ENCODE measurements at places on chromosomes 2 and 18.

DNA sequence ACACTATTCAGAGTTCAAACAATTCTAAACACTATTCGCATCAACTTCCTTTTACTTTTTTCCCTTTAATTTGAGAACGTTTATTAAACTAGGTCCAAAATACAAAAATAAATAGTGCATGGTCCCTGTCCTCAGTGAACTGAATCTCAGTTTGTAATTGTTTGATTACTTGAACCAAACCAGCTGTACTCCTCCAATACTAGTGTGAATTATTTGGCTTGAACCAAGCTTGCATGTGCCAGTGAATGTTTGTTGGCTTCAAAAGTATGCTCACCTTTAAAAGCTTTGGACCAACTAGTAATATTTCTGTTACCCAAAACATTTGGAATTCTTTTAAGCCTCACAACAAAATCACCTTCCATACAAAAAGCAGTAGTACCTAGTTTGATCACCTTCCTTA, 15.5 kb downstream of the CCNT2 start:
- no peak for DNase-seq

- no peak for DNase-seq
Measured at GRCh38 chr2:27728081-27728858, 43.2 kb upstream of the MRPL33 start.

- DNase-seq: peak; percentile 39
Measured at GRCh38 chr2:100038011-100038410, 104.4 kb downstream of the AFF3 start.

DNA sequence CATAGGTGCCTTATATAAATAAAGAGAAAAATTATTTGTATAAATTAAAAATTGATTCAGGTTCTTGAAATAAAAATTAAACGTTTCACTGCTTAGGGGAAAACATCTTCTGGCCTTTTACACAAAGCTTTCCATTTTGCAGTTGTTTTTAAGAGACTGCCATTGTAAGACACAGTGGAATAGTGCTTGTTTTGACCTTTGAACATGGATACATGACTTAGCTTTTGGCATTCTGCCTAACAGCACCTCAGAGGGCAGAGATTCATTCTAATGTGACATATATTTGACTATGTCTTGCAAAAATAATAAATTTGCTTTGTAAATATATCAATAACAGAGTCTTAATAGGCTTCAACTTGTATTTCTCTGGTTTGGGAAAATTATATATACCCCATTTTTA, 142.1 kb downstream of the SLC4A10 start:
- no peak for DNase-seq

- DNase-seq: no peak
Measured at GRCh38 chr18:10074110-10074509, 160.3 kb downstream of the VAPA start.

GRCh38 chr2:237932731-237933131, 34.1 kb upstream of the UBE2F start:
- DNase-seq: no peak

GRCh38 chr2:160125828-160126227, 63.4 kb upstream of the PLA2R1 start:
- DNase-seq: no peak

DNA sequence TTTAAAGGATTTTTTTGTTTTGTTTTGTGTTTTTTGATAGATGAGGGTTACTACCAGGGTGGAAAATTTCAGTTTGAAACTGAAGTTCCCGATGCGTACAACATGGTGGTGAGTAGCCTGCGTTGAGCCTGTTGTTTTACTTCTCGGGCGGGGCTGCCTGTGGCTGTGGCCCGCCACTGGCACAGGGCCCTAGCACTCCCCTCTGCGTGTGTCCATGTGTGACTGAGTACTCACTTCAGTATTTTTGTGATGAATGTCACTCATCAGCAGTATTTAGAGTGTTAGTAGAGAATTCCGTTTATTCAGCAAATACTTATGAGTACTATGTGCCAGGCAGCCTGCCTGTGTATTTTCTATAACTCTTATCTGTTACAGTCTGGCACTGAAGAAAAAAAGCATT, 44.3 kb upstream of the SCLY start:
- no peak for DNase-seq

DNA sequence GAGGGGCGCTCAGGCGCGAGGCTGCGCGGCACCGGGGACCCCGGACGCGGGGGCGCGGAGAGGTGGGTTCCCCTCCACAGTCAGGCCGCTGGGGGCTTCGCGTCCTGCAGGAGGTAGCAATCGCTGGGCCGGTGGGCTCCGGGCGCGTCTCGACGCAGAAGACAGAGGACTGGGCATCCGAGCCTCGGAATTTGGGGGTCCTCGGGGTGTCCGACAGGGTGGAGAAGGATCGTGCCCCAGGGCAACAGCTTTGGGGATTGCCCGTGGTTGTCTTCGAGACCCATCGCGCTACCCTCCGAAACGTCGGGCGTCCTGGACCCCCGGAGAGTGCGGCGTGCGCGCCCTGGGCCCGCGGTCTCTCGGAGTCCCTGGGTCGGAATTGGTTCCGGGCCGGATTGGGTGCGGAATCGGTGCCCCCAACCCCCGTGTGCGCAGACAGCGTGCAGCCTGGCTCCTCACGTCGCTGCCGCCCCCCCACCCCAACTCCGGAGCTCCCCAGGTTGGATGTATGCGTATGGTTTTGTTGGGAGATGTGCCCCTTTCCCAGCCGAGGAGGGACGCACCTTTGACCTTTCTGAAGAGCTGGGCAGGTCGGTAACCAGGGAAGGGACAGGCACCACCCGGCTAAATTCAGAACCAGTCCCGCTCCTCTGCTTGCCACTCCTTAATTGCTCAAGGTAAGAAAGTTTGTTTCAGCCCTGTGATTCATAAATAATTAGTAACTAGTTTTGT, 750 bp downstream of the NPAS2 start:
- peak; percentile 20 for DNase-seq

- no peak for DNase-seq
Measured at GRCh38 chr2:170025223-170025622, 152.7 kb upstream of the MYO3B start.

All from WTC11 (cell line).